ENCODE measurements at places on chromosomes 7 and 10.

DNA sequence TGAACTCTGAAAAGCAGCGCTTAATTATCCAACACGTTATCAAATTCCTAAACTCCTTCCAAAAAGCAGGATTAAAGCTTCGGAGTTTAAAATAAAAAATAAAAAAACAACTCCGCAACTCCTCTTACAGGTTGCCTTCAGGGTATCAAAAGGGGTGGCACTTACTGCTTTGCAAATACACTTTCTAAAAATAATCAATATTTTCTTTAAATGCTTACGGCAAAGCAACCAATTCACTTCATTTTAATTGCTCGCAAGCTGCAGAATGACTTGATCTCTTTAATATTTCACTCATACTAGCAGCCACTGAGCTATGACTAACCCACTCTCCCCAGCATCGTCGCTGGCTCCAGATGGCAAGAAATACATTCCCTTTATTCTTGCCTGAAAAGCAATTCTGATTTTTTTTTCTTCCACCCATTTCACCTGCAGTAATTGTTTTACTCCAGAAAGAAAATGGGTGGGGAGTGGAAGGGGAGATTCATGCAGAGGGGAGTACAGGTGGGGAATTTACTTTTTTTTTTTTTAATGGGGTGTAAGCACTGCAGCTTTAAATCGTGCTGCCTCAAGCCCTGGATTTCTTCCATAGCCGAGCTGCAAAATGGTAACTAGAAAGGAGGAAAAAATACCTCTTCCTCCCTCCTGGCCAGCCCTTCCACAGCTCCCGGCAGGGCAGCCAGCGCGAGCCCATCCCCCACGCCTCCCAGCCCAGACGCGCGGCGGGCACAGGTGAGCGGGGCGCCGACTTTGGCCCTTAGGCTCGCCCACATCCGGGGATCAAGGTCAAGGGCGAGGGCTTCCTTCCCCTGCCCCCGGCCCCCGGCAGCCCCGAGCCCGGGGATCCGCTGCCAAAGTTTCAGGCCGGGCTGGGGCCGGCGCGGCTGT, 54.2 kb upstream of the FHIP2A start:
- no peak for DNase-seq

GRCh38 chr10:100020886-100021253, 11.1 kb upstream of the DNMBP start:
- DNase-seq: no peak

DNA sequence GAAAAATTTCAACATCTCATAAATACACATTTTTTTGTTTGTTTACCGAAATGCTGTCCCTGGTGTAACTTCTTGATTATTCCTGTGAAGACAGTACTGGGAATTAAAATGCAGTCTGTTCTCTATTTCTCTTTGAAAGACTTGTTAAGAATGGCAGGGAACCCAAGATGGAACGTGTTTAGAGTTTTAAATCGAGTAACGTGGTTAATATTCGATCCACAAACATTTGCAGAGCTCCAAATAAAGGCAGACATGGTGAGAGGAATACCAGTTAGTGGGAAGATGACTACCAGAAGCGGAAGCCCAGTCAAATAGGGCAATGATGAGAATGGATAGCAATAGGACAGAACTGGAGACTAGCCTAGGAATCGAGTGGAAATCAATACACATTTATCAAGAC, 6.7 kb downstream of the PON3 start:
- no peak for DNase-seq

DNA sequence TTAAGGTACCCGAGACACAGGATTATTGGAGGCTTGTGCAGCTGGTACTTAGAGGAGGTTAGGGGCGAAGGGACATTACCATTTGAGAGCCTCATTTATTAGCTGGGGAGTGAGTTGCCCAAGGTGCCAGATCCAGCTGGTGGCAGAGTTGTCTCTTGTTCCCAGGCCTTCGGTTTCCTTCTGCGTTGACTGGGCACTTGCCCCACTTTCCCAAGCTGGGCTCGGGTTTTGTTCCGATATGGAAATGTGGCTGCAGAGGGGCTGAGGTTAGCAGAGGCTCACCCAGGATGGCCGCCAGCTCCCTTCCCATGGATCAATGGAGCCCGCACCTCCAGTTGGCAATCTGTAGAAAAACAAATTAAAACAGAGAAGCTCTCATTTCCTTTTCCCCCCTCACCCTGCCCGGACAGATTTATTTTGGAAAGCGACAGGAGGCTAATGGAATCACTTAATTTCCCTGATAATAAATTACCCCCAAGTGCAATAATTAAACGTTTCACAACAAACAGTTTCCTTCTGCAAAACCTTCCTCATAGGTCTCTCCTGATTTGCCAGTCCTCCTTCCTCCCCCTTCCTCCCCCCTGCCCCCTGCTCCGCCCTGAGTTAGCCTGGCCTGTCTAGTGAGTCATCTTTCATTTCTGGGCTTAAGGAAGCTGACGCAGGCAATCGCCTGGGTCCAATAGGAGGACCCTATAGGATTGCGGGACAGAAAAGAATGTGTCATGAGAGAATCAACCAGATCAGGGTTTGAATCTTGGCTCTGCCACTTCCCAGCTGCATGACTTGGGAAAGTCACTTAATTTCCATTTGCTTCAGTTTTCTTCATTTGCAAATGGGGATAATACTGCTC, 51.7 kb downstream of the ADRA2A start:
- DNase-seq: no peak

DNA sequence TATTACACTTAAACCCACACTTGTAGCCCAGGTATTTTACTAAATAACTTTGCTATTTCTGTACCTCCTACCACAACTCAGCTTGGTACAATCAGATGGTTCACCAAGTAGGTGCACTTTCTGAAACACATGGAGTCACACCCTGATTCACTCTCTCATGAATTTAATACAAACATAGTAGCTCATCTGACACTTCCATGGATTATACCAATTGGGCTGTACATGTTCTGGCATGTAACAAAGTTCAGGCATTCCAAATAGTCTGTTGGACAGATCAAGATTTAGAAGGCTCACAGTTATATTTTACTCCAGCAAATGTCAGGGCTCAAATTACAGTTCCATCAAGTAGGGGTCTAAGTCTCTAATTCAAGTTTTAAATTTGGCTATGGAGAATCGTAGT, 62.2 kb upstream of the RNF148 start:
- DNase-seq: no peak

GRCh38 chr10:13118784-13119410, 18.9 kb downstream of the OPTN start:
- DNase-seq: no peak

- DNase-seq: no peak
Measured at GRCh38 chr10:101114646-101115045, 16.5 kb upstream of the TLX1 start.

- DNase-seq: no peak
Measured at GRCh38 chr7:40733114-40733513, 598.3 kb downstream of the SUGCT start.

- no peak for DNase-seq
Measured at GRCh38 chr10:26799342-26799741, 61.4 kb downstream of the ABI1 start.

- DNase-seq: no peak
Measured at GRCh38 chr10:22629852-22630233, 84.5 kb downstream of the PIP4K2A start.

GRCh38 chr7:139655305-139655704, 122.5 kb downstream of the HIPK2 start:
- no peak for DNase-seq

DNA sequence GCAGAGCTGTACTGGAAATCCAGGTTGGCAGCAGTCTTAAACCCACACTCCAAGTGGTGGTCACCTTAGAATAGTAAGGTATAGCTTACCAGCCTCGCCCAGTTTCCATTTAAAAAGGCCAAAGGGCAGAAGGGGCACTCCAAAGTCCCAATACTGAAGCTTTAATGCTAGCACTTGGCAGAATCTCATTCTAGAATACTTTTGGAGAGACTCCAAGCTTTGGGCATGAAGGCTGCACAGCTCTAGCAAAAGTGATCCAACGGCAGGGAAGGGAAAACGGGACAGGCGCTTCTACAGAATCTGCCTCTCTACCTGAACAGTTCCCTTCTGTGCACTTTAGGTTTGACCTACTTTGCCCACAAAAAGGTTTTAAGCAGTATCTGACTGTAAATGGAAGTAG, 19.7 kb downstream of the SMURF1 start:
- DNase-seq: no peak

GRCh38 chr10:120480848-120481247, 23.8 kb downstream of the PLPP4 start:
- no peak for DNase-seq

DNA sequence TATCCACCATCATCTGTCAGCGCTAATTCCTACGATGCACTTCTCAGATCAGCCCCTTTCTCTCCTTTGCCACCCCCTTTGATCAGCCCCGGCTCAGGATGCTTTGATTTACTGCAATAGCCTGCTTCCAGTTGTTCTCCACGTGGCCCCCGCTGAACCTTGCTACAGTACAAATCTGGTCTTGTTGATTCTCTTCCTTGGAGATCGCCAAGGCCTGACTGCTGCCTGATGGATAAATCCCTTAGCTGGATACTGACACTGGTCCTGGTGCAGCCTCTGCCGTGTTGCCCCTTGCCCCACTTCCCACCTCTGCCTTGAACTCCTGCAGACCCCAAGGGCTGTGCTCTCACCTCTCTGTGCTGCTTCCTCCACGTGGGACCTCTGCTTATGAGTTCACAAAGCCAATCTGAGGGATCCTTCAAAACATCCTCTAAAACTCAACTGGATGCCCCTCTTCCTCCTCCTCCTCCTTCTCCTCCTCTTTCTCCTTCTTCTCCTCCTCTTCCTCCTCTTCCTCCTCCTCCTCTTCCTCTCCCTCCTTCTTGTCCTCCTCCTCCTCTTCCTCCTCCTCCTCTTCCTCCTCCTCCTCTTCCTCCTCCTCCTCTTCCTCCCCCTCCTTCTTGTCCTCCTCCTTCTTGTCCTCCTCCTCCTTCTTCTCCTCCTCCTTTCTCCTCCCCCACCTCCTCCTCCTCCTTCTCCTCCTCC, 15.3 kb downstream of the PLXNA4 start:
- no peak for DNase-seq

- no peak for DNase-seq
Measured at GRCh38 chr10:36488579-36488978, 636.8 kb upstream of the ANKRD30A start.

GRCh38 chr7:139768249-139768824, 9.5 kb downstream of the HIPK2 start:
- no peak for DNase-seq

GRCh38 chr7:115040495-115040894, 118.6 kb downstream of the MDFIC start:
- no peak for DNase-seq

- DNase-seq: no peak
Measured at GRCh38 chr10:5464546-5464945, 34.8 kb downstream of the CALML5 start.

DNA sequence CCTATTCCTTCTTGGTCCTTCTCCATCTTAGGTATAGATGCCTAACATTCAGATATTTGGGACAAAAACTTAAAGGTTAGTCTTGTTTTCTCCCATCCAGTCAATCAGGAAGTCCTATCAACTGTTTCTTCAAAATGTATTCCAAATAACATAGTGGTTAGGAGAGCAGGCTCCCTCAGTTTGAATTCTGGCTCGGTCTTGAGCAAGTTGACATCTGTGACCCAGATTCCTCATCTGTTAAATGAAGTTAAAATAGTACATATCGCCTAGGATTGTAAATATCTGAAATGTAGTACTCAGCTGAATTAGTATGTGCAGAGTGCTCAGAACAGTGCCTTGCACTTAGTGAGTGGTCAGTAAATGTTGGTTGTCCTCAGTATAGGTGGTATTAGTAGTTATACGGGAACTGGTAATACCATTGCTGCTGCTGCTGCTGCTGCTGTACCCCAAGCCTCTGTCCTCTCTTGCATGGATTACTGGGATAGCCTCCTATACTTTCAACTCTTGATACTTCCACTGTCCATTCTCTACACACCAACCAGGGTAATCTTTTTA, 58.6 kb downstream of the RALA start:
- DNase-seq: no peak
